ENCODE measurements at places on chromosomes 12 and 14.

GRCh38 chr14:92963301-92964123 lies 40.6 kb downstream of the CHGA start:
- DNase-seq, result no peak

GRCh38 chr14:71907793-71908515 lies 24.3 kb upstream of the RGS6 start:
- DNase-seq, result no peak

GRCh38 chr14:89723930-89724627 lies 230.5 kb downstream of the EFCAB11 start:
- DNase-seq, result no peak

DNA sequence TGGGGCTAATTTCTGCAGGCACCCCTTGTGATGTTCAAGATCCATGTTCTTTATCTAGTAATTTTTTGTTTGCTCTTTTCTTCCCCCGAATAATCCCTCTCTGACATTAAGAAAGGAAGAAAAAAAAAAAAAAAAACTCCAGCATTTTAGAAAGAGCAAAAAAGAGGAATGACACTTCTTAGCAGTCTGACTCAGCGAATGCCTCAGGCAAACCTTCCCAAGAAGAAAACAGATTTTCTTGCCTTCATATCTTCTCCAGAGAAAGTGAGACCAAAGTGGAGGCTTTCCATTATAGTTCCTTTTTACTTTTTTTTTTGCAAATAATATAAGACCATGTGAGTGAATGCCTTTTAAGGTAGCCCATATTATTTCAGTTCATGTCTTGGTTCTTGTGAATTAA lies 479.0 kb upstream of the SYT1 start:
- DNase-seq, result no peak

GRCh38 chr14:64646103-64646502 lies 58.1 kb upstream of the PLEKHG3 start:
- no peak for DNase-seq

- no peak for DNase-seq
Observed at GRCh38 chr14:91511043-91511383, 903 bp upstream of the PPP4R3A start.

DNA sequence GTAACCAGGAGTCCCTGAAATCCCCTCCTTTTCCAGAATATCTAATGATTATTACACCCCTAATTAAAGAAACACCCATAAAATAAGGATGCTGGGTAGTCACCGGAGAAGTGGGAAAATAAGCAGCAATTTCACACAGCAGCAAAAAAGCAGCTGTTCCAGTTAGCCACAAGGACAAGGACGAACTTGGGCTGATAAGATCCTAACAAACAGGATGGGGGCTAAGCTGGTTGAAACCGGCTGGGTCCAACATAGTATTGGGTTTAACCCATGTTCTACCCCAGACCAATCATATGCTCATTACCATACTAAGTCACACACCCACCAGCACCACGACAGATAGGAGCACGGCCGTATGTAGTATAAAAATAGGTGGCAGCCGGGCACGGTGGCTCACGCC lies 100.7 kb downstream of the RPL10L start:
- DNase-seq, result no peak

DNA sequence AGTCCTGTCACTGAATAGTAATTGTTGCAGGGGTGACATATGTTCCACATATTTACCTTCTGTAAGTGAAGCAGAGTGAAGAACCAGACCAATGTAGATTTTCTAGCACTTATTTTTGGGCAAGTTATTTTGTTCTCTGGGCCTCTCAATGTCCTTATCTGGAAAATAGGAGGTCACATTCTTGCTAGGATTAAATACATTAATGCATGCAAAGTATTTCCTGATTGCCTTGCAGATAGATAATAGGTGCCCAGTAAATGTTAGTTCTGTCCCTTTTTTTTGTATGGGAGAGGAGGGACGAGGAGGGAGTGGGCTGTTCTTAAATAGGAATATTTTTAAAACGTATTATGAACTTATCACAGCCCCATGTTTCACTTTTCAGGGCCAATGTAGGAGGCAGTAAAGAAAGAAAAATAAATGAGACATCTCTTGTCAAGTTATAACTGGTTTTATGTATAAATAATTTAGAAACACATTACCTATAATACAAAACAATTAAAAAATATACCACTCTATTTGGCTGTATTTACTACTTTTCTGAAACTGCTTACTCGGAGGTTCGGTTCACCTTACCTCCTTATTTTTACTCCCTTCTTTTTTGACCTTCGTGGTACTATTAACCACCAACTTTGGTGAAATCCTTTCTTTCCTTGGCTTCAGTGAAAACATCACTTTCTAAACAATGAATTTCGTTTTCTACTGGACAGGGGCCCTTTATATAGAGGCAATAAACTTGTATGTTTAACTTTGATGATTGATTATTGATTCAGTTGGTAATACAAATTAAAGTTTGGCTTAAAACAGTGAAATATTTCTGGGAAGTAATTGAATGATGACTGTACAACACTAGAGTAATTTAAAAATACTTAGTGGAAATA lies 41.9 kb downstream of the DIP2B start:
- no peak for DNase-seq

GRCh38 chr14:52422650-52423356 lies 108.7 kb downstream of the PTGER2 start:
- no peak for DNase-seq

DNA sequence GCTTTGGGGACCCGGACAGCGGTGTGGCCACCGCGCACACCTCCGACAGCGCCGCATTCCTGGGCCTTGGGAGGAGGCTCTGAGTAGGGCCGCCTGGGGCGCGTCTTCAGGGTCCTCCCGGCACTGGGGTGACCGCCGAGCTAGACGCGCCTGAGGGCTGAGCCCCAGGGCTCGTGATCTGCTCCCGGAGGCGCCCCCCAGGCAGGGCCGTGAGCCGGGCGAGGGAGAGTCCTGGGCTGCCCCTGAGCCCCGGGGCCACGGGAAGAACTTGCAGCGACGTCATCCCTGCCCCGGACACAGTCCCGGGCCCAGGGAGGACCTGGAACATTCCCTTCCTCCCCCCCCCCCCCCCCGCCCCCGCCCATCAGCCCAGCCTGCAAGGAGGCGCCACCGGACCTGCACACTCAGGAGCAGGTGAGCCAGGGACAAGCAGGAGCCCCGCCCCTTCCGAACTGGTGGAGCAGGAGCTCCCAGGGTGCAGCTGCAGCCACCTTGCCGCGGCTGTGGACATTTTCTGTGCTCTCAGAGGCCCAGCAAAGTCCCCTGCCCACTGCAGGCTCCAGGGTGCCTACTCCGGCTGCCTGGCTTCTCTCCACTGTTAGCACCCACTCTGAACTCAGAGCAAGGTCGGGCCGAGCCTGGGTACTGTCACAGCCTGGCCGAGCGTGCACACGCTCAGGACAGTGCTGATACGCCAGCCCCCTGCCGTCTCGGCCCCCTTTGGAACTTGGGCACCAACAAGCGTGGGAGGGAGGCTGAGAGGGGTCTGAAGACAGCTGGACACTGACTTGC lies 50.7 kb downstream of the A2M start:
- no peak for DNase-seq

DNA sequence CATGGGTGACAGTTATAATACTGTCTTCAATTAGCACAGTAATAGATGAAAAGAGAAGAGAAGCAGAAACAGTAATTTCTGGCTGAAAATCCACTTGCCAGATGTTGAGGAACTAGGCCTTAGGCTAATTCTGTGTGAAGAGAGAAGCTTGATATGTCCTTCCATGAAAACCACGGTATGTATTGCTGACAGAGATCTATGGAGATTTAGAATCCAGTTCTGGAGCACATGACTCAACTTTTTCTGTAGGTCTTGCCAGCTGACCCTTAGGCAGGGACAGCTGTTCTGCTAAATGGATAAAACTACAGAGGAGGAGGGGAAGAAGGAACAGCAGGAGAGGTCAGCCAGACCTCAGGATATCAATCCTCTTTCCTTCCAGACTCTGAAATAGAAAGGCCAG lies 211.5 kb downstream of the PRKD1 start:
- no peak for DNase-seq

- DNase-seq, result no peak
Observed at GRCh38 chr14:29836395-29836794, 91.3 kb downstream of the PRKD1 start.

DNA sequence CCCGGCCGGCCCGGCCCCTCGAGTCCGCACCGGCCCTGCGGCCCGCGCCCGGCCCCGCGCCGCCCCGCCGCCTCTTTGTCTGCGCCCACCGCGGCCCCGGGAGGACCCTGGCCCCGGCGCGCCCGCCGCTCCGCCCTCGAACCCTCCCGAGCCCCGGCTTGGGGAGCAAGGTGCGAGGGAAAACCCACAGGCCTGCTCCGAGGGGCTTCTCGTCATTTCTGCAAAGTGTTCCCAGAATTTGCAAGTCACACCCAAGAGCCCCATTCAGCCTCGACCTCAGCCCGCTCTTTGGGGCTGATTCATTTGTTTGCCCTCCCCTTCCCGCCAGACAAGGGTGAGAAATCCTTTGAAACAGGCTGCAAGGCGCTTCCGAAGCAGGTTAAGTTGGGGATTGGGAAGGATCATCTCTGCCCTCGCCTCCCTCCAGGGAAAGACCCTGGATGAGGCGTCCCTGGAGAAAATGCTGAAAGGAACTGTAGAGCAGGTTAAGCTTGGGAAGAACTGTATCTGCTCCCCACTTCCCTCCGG lies 325 bp upstream of the CLIP1 start:
- no peak for DNase-seq

DNA sequence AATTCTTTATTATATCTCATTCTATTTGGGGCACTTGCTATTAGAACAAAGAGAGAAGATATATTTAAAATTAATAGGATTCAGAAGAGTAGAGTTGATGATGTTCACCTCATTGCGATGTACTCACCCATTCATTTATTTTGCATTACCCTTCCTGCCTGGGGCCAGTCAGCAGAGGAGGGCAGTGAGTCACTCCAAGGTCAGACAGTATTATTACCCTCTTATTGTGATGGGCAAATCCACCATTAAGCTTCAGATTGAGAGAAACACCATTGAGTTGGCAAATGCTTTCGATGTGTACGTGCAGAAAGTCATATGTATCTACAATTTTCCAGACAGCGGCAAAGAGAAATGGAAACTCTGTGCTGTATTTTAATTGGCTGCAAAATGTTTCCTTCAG lies 134.2 kb downstream of the BICD1 start:
- no peak for DNase-seq

DNA sequence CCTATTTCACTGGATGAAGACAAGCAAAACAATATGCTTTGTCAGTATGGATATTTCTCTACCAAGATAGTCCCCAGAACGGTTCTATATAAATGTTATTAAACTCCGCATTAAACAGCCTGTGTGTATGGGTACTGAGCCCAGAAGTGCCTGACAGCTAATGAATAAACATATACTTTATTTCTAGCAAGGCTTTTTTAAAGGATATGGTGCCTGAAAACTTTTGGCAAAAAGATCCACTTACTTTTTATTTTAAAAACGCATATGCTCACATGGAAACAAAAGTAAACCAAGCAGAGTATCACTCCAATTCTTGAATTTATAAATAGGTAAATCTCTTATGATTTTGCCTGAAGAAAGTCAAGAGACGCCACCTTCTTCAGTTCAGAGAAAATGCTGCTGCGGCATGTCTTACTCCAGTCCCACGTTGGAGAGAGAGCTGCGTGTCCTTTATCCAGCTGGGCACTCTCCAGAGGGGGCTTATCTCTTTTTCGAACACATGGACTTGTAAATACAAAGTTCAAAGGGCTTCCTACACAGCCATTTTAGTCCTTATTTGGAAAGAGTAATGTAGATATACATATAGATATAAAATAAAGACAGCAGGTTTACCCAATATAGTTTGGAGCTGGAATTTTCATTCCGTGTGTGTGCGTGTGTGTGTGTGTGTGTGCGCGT lies 264.2 kb downstream of the ADAMTS20 start:
- DNase-seq, result no peak

DNA sequence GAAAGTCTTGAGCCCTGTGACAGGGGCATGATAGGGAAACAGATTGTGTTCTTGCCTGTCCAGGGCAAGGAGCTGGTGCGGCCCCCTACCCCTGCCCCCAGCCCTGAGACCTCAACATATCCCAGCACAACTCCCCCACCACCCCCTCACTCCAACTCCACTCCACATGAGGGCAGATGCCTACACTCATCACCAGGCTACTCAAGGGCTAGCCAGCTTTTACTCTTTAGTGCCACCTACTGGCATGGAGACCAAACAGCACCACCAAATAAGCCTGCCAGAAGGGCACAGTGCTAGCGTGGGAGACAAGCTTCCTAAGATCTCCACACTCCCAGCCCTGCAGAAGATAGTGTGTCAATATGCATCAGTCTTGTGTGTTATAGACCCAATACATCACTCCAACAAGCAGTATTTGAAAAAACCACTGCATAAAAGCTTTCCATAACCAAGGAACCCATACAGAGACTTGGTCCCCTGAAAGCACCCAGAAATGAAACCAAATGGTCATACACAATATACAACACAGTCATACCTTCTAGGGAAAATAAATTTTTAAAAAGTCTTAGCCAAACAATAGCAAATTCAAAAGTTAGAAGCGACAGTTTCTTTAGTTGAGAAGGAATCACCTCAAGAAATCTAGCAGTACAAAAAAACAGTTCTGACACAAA lies 154.4 kb downstream of the KCNK10 start:
- DNase-seq, result no peak

GRCh38 chr14:78319406-78319805 lies 149.2 kb downstream of the NRXN3 start:
- DNase-seq, result no peak

- DNase-seq, result peak; percentile 75
Observed at GRCh38 chr12:105275997-105276733, 40.2 kb upstream of the APPL2 start.

DNA sequence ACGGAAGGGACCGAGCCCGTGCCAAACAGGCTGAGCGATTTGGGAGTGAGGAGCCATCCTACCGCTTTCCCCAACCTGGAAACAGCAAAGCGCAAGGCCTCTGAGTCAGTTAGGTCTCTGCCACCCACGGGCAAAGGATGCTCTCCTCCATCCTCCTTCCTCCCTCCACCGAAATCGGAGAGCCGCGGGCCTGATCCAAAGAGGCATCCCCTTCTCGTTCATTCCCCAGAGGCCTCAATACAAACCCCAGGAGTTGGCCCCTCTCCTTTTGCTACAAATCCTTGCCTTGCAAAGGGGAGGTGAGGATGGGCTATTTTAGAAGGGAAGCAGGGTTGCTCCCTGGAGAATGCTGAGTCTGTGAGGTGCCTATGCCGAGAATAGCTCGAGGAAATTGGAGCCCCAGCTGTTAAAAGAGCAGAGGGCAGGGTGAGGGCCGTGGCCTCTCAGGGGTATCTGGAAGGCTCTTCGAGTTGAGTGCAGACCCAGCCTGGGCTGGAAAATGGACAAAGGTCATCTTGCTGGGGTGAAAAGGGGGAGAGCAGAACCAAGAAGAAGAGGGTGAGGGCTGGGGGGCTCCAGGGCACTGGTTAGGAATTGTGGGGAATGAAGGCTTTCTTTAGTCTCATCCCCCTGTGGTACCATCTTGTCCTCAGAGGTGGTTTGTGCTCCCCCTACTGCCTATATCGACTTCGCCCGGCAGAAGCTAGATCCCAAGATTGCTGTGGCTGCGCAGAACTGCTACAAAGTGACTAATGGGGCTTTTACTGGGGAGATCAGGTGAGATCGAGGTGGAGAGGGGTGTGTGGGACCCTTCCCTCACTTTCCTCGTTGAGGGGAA lies 1.1 kb downstream of the TPI1 start:
- DNase-seq, result no peak

DNA sequence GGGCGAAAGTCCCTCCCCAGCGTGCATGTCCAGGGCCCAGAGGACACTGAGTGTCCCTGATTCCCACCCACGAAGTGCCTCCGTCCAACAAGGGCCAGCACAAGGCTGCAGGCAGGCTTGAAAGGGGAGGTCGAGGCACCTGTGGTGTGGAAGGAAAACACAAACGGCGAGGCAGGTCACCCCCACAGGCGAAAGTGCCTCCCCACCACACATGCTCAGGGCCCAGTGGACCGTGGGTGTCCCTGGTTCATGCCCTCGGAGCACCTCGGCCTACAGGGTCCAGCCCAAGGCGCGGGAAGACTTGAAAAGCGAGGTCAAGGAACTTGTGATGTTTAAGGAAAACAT lies 370.4 kb downstream of the ALG10 start:
- no peak for DNase-seq
